ENCODE measurements at places on chromosomes 7 and 10.

- no peak for DNase-seq
These were observed 28.0 kb downstream of the RHOBTB1 start for GRCh38 chr10:60916025-60916424.

DNA sequence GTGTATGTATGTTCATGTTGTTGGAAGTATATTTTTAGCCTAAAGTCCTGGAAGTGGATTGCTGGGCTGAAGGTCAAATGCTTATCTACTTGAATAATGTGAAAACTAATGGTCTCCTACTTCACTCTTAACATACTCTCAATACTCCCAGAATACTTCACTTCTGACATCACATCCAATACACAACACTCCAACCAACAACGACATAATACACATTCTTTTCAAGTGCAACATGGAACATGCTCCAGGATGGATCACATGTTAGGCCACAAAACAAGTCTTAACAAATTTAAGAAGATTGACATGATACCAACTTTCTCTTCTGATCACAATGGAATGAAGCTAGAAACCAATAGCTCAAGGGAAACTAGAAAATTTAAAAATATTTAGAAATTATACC is 126.9 kb upstream of the ADCY1 start:
- no peak for DNase-seq

DNA sequence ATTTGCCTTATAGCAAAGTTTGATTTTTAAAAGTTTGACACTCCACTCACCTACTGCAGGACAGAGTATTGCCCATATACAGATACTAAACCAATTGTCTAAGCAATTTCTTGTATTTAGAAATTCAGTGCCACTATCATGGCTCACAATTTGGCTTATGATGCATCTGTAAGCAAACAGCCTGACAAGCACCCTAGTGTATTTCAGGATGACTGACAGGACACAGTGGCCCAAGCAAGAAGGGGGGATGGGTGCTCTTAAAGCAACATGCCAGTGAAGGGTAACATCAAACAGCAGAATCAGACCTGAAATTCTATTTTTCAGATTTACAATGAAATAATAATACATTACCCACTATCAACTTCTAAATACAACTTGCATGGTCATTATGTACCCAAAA is 30.5 kb downstream of the CTNNA3 start:
- no peak for DNase-seq

DNA sequence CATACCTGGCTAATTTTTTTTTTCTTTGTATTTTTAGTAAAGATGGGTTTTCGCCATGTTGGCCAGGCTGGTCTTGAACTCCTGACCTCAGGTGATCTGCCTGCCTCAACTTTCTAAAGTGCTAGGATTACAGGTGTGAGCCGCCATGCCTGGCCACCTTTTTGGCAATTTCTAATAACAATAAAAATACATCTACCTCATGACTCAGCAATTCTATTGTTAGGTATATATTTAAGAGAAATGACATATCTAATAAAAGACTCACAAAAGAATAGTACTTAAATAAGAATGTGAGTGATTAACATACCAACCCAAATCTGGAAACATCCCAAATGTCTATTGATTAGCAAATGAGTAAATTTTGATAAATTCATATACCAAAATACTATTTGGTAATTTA is 103.6 kb upstream of the PPP1R9A start:
- no peak for DNase-seq

DNA sequence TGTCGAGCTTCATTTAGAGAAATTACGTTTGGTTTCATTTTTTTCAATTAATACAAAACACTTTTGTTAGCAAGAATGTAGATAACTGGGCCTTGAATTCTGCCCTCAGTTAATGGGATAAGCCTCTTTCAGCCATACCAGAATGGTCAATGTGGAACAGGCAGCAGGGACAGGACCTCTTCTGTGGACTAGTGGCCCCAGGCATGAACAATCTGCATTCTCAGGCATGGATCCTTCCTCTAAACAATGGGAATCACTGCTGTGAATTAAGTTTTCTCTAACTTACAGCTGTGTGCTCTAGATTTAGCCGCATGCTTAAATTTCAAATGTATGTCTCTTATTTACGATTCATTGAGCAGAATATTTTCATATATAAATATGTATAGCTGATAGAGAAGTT is 237.7 kb upstream of the PRKCQ start:
- no peak for DNase-seq

GRCh38 chr10:27500096-27500495 is 4.0 kb upstream of the RAB18 start:
- no peak for DNase-seq

DNA sequence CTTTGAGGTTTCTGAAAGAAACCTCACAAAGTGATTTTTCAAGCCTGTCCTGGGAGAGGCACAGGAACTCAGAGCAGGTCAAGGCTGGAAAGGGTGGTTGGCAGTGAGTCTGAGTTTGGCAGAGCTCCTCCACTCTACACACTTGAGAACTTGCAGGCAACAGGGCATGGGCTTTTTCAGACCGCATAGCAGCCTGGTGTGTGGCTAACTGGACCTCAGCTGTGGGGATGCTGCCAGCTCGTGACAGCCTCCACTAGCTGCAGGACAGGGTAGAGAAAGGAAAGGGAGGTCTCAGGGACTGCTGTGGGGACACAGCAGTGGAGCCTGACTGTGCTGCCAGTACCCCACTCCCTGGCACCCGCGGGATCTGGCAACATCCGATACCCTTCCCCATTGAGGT is 2.6 kb downstream of the CDHR1 start:
- no peak for DNase-seq

DNA sequence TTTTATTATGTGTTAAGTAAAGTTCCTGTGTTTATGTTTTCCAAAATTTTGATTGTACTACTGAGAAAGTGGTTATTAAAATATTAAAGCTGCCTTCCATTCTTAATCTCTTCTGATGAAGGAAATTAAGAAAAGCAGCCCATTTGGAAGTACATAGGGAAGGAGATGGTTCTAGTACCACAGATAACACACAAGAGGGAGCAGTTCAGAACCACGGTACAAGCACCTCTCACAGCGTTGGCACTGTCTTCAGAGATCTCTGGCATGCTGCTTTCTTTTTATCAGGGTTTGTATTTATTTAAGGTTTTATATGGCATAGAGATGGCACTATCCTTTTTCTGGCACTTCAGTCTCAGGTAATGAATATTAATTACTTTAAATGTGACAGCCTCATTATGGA is 111.6 kb downstream of the PHTF2 start:
- DNase-seq: no peak

DNA sequence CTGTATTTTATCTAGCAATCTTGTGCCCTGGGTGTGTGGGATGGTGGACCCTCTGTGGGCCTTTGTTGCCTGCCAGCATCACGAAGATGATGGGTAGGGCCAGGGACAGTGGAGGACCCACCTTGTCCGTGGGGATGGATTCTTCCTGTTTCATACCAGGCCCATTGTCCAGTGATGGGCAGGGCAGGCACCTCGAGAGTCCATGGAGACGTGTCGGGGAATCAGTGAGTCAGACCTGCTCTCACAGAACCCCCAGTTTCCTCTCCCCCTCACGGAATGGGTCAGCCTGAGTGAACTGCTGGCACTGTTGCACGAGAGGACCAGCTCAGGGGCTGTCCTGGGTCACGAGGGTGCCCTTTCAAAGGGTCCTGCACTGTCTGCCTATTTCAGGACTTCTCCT is 401.2 kb downstream of the RPS24 start:
- DNase-seq: no peak

- no peak for DNase-seq
These were observed 255.3 kb downstream of the DNAJB9 start for GRCh38 chr7:108824840-108825580.

DNA sequence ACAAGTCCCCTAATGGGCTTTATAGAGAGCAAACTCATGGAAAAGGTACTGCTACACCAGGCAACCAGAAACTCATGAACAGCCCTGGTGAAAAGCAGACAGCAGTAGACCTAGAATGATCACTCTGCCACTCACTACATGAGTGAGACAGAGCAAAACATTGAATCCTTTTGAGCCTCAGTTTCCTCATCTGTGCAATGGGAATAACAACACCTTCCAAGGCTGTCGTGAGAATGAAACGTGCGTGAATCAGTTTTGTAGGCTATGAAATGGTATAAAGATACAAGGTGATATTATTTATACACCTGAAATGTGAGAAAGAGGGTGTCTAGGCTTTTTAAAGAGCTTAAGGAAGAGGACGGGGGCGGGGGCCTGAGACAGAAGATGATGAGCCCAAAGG is 14.3 kb upstream of the PROSER2 start:
- DNase-seq: no peak

GRCh38 chr7:1843921-1844335 is 173.9 kb downstream of the ELFN1 start:
- no peak for DNase-seq

DNA sequence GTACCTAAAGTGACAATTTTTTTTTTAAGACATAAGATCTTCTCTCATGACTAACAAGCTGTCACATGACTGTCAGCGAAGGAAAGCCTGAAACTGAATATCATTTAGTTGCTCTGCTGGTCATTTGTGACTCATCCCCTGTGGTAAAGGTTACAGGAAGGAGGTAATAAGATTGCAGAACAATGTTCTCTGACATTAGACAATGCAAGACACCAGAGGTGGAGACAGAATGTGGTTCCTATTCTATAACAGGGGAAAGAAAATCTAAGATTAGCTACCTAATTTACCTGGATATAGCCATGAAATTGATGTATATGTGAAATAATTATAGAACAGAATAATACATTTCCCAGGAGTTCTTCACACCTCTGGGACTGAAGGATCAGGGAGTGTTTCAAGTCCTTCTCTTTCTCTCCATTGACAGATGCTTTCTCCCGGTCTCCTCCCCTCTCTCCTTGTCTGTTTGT is 47.7 kb downstream of the LRGUK start:
- no peak for DNase-seq

DNA sequence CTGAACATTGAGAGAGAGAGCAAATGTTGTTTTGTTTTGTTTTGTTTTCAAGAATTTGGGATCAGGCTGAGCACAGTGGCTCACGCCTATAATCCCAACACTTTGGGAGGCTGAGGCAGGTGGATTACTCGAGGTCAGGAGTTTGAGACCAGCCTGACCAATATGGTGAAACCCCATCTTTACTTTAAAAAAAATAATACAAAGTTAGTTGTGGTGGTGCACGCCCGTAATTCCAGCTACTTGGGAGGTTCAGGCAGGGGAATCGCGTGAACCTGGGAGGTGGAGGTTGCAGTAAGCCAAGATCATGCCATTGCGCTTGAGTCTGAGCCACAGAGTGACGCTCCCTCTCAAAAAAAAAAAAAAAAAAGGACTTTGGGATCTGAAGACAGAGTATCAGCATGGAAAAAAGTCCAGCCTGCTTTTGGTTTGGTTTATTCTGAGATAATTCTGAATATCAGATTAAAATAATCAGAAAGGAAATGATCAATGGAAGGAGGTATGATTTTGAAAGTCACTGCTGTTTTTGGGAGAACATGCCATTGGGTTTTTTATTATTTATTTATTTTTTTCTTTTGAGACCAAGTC is 1.9 kb upstream of the ITIH2 start:
- DNase-seq: no peak

GRCh38 chr7:17474724-17475344 is 176.4 kb downstream of the AHR start:
- no peak for DNase-seq

GRCh38 chr7:51647931-51648351 is 331.3 kb upstream of the COBL start:
- DNase-seq: no peak

DNA sequence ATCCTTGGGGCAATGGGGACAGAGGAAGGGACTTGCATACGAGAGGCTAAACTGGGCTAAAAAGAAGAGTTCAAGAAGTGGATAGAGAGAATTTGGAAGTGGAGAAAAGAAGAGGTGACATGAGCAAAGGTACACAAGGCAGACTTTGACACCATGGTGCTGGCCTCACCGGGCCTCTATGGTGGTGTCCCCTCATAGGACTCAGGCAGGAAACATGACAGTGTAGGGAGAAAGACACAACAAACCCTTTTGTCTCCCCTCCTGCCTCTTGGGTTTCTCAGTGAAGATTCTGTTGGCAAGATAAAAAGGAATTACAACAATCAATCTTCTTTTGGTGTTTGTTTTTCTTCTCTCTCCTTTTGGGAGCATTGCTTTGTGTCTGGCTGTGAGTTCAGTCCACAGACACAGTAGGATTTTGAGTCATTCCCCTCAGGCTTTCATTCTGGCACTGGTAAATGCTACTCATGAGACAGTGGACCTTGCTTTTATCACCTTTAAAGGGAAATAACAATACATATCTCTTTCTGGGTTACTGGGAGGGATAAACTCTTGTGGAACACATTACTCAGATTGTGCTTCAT is 827.7 kb downstream of the TNS3 start:
- DNase-seq: no peak

GRCh38 chr10:24857031-24857725 is 95.2 kb downstream of the PRTFDC1 start:
- DNase-seq: no peak

- no peak for DNase-seq
These were observed 31.0 kb upstream of the ABCB4 start for GRCh38 chr7:87506246-87507180.

- DNase-seq: no peak
These were observed 486.3 kb downstream of the POM121L12 start for GRCh38 chr7:53521638-53522184.

GRCh38 chr10:30816820-30817171 is 187.2 kb upstream of the LYZL2 start:
- no peak for DNase-seq

DNA sequence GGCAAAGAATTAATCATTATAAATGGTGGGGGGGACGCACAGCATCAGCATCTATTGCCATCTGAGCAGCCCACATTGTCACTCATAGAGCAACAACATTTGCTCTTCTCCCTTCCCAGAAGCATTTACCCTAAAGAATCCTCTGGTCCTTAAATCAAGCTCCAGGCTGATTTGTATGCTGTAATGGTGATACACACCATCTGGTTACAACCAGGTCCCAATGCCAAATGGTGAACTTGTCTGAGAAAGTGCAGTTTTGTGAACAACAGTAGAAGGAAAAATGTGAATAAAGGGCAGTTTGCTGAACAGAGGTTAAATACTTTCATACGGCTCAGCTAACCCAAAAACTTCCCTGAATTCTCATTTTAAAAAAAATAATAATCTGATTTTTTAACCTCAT is 38.8 kb upstream of the TCF7L2 start:
- no peak for DNase-seq

DNA sequence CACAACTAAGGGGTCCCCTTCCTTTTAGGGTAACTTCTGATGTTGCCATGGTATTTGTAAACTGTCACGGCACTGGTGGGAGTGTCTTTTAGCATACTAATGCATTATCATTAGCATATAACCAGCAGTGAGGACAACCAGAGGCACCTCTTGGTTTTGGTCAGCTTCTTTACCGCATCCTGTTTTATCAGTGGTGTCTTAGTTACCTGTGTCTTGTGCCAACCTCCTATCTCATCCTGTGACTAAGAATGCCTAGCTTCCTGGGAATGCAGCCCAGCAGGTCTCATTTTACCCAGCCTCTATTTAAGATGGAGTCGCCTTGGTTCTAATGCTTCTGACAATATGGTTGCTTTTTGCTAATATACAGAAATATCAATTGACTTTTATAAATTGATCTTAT is 54.9 kb downstream of the AHCYL2 start:
- no peak for DNase-seq

DNA sequence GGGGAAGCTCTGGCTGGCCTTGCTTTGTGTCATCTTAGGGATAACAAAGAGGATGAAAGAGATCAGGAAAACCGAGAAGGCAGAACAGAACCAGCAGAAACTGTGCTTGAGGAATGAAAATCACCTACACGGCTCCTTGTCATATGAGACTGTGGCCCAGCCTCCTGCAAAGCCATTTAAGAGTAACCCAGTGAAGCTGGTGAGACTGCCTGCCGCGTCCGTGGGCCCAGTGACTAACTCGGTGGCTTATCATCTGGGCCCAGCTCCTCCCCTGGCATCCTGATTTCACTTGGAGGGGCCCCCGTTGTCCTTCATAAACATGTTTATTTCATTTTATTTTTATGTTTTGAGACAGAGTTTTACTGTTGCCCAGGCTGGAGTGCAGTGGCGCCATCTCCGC is 30.7 kb downstream of the HTRA1 start:
- DNase-seq: peak; percentile 13

Measured in activated CD4-positive, alpha-beta T cell treated with anti-CD3 and anti-CD28 coated beads, Interleukin-2, amount 50 U/mL, for 48 hours (primary cell).